ENCODE measurements at places on chromosomes 12 and 14. TPM values are rescaled to one million over a fixed set of nuclear protein-coding genes. Genes with fewer than 3 reads are reported as not detected.

DNA sequence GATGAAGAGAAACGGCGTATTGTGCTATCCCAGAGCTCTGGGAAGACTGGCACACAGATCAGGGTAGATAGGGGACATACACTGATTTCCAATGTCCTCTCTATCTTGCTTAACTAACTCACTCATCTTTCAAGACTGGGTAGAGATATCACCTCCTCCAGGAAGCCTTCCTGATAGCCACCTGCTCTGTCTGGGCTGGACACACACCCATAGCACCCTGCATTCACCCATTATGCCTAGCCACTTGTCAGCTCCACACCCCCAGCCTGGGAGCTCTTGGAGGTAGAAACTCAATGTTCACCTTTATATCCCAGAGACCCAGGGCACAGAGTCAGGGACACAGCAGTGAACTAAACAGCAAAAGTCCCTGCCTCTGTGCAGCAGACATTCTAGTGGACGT is 52.0 kb downstream of the ACTN1 start:
- DNase-seq: no peak

DNA sequence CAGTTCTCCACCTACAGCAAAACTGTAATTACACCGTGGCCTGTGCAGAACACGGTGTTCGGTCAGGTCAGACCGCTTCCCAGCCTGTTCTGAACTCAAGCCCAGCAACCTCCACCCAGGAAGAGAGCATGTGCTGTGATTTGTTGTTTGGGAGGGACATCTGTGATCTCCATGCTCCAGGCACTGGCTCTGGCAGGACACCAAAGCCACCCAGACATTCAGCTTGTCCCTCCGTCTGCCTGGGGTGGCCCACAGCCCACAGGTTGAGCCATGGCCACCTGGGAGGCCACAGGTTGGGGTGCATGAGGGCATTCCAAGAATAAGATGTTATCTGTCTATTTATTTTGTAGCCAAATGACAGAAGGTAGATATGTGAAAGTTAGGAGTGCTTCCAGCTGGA is 1091.1 kb downstream of the VRK1 start:
- DNase-seq: no peak

GRCh38 chr12:78886719-78887407 is 22.3 kb downstream of the SYT1 start:
- no peak for DNase-seq

DNA sequence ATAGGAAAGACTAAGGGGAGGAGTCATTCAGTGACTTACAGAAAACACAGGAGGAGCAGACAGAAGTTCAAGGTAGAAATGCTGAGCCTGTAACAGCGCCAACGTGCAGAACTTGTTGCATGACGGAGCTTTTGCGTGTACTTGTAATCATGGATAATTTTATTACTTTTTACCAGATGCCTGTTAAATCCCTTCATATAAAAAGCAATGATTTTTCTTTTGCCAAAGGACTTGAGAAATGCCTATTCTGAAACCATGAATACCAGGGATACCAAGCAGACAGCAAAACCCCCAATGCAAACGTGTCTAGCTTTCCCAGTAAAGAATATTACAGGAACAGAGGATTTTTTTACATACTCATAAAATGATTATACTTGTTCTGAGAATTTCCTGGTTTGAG is 163.6 kb upstream of the GSC start:
- no peak for DNase-seq

- no peak for DNase-seq
Measured at GRCh38 chr12:110024051-110024450, 24.3 kb downstream of the C12orf76 start.

DNA sequence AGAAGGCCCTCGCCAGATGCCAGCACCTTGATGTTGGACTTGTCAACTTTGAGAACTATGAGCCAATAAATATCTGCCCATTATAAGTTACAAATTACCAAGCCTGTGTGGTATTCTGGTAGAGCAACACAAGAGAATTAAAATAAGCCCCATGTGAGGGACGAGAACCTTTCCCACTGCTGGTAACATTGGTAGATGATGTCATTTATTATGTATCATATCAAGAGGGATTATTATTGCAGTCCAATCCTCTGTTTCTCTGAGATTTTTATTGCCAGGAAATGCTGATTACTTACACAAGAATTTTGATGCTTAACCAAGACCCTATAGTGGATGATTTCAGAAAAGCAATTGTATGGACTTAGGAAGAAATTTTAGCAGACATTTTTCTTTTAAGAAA is 40.3 kb upstream of the SLC24A4 start:
- no peak for DNase-seq

DNA sequence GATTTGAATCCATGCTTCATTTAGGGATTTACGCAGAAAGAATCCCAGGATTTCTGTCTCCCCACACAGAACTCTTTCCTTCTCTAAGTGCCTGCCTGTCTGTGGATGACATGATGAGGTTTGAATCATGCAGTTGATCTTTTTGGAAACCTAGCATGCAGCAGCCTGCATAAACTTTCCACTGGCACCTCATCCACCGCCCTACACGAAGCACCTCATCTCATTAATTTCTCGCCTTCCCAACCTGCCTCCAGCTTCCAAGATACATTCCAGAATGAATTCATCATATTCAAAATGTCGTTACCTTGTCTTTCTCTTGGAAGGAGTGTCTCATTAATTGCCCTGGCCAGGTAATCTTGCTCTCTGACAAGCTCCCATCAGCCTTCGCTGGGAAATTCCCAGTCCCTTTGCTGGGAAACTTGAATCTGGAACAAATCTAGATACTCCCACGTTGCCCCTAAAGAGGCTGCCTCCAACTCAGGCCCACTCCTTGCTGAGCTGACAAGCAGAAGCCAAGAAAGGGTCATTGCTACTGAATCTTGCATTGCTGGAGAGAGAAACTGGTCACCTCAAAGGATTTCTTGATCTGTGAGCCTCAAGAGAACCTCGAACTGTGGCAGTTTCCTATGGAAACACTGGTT is 48.2 kb downstream of the SERPINA3 start:
- no peak for DNase-seq

- DNase-seq: no peak
Measured at GRCh38 chr12:56486694-56487093, 1.3 kb downstream of the GLS2 start.

GRCh38 chr12:20657496-20657895 is 37.6 kb upstream of the SLCO1C1 start:
- DNase-seq: no peak

DNA sequence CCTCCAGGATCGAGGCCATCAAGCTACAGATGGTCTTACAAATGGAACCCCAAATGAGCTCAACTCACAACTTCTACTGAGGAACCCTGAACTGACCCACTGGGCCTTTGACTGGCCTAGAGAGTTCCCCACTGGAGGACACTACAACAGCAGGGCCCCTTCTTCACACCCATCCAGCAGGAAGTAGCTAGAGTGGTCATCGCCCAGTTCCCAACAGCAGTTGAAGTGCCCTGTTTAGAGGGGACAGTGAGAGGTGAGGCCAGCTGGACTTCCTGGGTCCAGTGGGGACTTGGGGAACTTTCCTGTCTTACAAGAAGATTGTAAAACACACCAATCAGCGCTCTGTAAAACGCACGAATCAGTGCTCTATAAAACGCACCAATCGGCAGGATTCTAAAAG is 247.9 kb upstream of the BTG1 start:
- no peak for DNase-seq

DNA sequence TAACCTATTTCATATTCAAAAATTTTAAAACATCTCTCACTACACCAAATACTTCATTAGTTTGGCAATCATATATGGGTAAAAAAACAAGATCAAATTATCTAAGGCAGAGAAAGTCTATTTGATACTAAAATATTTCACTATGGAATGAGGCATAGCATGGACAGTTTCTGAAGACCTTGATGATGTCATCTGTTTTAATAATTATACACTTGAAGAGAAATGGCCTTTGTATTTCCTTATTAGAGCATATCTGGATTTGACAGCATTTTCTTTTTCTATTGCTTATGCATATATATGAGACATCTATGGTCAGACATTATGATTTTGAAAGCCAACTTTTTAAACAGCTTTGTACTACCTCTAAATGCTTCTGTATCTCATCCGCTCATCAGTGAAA is 88.6 kb downstream of the DDHD1 start:
- DNase-seq: no peak

DNA sequence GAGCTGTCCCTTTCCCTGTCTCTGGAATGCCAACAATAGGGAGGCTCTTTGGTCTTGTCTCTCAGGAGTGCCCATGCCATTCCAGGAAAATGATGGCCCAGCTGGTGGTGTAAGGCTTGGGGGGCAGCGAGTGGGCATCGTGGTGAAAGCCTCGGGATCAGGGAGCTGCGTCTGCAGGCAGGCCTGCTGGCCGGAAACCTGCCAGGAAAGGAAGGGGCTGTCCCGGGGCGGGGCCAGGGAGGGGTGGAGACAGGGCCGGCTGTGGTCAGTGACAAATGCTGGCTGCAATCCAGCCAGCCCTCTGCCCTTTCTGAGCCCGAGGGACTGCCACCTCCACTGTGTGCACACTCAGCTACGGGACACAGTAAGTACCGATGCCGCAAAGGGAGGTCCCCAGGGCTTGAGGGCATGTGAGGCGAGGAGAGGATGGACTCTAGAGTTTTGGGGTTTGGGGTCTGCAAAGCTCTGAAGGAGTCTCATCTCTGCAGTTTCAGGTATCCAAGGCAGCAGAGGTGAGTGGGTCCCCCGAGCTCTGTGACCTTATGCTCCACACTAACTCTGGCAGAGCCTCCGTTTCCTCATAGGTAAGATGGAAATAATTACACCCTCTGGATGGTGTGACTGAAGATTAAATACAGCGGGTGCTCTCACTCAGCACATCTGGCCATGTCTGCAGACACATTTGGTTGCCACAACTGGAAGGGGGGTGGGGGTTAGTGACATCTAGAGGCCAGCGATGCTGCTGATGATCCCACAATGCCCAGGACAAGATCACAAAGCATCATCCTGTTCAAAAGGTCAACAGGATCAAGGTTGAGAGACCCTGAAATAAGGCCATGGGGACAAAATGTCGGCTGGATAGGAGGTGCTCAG is at the start of gene SERPINA5:
Gene SERPINA5, plus strand, starts transcription at position 300 of the 873 bp plus-strand sequence. CDS start 5,937 bp downstream, outside the sequence.
- peak; percentile 96 for DNase-seq

- DNase-seq: no peak
Measured at GRCh38 chr14:76696361-76696760, 64.9 kb upstream of the VASH1 start.

DNA sequence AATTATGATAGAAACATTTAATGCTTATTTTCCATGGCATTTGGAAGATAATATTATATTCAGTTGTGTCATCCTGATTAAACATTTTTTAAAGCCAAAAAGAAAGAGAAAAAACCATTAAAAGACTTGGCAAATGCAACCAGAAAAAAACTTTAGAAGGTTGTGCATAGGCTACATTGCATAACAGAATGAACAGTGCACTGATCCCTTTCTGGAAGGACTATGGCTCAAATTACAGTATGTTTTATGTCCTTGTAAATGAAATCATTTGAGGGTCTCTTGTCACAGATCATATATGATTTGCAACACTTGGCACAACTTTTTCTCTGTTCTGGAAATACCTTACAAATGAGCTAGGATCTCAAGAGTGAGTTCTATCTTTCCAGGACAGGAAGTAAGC is 275.2 kb upstream of the FLRT2 start:
- no peak for DNase-seq

- peak; percentile 29 for DNase-seq
Measured at GRCh38 chr12:9509464-9510161, 98.1 kb downstream of the KLRB1 start.

GRCh38 chr12:21073129-21073528 is 57.9 kb upstream of the SLCO1B1 start:
- no peak for DNase-seq

- peak; percentile 70 for DNase-seq
Measured at GRCh38 chr12:66036317-66036716, 94.2 kb downstream of the LLPH start.

- peak; percentile 68 for DNase-seq
Measured at GRCh38 chr12:125185740-125186470, 120.7 kb downstream of the AACS start.

GRCh38 chr12:40775661-40776060 is 83.4 kb downstream of the CNTN1 start:
- DNase-seq: no peak

DNA sequence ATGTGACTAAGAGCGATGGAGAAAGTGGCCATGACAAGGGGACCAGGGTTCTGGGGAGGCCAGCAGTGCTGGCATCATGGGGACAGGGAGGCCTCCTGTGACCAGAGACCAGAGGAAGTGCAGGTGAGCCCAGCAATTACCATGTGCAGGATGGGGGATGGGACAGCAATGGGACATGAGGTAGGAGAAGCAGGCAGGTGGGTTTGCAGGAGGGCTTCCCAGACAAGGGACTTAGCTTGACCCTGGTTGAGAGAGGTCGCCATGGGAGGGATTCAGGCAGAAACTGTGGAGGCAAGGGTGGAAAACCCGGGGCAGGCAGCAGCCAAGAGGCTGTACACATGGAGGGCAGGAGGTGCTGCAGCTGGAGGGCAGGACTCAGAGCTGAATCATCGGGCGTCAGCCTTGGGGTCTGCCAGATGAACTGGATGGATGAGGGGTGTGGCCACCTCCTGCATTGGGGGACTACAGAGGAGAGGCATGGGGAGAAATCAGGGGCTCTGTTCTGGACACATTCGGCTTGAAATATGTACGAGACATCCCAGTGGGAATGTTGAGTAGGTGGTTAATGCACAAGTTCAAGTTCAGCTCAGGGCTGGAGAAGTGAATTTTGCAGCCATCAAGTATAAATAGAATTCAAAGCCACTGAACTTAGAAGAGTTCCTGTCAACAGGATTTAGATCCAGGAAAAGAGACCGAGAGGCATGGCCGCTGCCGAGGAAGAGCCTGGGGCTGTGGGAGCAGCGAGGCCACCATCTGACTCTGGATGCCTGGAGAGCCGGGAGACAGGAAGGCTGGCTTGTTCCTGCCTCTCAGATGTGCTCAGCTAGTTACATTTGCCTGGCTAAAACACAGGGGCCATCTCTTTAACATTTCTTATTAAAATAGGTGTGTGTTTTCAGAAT is 36.6 kb downstream of the SFSWAP start:
- DNase-seq: no peak

GRCh38 chr14:100383727-100384158 is 60.6 kb downstream of the SLC25A47 start:
- peak; percentile 80 for DNase-seq

DNA sequence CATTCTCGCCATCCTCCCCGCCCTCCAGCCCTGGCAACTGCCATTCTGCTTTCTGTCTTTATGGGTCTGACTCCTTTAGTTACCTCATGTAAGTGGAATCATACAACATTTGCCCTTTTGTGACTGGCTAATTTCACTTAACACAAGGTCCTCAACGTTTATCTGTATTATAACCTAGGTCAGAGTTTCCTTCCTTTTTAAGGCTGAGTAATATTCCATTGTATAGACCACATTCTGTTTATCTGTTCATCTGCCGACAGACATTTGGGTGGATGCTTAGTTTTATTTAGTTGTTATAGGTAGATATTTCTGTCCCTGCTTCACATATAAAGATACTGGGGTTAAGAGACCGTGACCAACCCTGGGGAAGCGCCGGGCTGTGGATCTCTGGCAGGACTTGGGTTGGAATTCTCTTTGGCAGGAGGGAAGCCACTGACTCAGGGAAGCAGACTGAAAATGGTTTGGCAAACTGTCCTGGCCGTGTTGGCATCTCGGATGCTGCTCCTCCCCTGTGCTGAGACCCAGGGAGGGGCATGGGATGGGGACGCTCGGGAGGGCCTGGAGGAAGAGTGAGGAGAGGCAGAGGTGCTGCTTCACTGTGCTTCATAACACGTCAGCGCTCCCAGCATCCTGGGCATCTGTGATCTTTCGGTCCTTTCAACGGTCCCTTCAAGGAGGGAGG is 38.9 kb downstream of the TEAD4 start:
- DNase-seq: no peak

The FAM181A gene
- not detected for total RNA-seq

The LBHD2 gene
- not detected for total RNA-seq

The IL22 gene
- total RNA-seq: not detected

The KRT75 gene
- total RNA-seq: not detected

The EMC9 gene
- 65.7 TPM for total RNA-seq

The AICDA gene
- not detected for total RNA-seq

The KLRC2 gene
- total RNA-seq: not detected

The DNAJC22 gene
- total RNA-seq: 0.69 TPM

The KLHL33 gene
- not detected for total RNA-seq

Measured in adrenal gland (tissue), 19 donors.